ENCODE measurements at places on chromosomes 7 and 10.

DNA sequence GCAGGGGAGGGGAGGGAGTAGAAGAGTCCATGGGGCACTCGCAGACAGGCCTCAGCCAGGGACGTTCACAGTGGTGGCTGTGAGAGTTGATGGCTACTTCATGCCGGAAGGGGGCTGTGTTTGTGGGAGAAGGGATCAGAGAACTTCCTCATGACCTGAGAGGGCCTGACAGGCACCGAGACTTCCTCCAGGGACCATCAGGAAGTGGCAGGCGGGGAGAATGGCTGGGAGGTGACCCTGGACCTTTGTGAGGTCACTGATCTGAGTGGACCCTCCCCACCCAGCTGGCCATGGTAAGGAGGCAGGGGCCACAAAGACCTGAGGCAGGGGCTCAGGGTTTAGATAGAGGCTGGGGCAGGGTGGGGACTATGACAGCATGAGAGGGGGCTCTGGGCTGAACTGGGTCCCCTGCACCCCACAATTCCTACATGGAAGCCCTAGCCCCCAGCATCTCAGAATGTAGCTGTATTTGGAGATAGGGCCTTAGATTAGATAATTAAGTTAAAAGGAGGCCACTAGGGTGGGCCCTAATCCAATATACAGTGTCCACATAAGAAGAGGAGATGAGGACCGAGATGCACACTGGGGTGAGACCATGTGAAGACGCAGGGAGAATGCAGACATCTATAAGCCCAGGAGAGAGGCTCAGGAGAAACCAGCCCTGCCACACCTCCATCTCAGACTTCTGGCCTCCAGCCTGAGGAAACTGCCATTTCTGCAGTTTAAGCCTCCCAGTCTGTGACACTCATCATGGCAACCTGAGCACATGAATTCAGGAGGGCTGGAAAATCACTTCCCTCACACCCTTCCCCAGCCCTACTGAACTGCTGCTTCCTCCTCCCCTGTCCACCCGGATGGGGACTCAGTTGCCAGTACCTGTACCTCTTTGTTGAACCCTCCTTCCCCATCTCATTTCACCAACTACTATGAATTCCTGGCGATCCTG, 273.9 kb upstream of the ZNF32 start:
- DNase-seq: no peak

DNA sequence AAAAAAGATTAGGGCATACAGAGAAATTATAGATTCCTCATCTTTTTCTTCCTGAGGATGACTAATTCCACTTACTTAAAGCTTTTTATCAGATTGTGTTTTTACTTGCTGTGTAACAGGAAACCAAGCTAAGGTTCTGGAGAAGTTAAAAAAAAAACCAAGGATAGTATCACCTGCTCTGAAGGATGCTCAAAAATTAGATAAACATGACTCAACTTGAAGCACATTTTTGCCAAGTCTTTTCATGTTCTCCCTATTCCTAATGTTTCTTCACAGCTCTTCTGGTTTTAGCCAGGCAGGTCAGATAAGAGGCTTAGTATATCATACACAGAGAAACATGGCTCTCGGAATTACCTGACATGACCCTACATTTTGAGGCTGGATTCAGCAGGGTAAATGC, 90.3 kb downstream of the CPEB3 start:
- DNase-seq: no peak

DNA sequence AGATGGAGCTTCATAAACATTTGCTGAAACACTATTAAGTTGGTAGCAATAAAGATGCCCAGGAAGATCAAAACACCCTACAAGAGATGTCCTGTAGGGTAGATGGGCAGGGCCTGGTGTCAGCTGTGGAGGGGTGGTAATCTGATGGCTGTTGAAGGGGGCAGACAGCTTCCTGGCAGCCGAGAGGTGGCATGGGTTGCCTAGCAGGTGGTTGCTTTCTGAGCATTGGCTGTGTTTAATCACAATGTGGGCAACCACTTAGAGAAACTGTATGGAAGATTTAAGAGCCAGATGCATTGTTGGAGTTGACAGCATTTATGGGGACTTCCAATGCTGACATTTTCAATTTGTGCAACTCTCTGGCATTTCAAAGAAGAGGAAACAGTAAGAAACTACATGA, 79.9 kb upstream of the SLC26A5 start:
- DNase-seq: no peak

GRCh38 chr7:117009705-117010361, 56.5 kb downstream of the ST7 start:
- no peak for DNase-seq

- DNase-seq: no peak
These were observed 4.3 kb downstream of the KCNH2 start for GRCh38 chr7:150973571-150974451.

DNA sequence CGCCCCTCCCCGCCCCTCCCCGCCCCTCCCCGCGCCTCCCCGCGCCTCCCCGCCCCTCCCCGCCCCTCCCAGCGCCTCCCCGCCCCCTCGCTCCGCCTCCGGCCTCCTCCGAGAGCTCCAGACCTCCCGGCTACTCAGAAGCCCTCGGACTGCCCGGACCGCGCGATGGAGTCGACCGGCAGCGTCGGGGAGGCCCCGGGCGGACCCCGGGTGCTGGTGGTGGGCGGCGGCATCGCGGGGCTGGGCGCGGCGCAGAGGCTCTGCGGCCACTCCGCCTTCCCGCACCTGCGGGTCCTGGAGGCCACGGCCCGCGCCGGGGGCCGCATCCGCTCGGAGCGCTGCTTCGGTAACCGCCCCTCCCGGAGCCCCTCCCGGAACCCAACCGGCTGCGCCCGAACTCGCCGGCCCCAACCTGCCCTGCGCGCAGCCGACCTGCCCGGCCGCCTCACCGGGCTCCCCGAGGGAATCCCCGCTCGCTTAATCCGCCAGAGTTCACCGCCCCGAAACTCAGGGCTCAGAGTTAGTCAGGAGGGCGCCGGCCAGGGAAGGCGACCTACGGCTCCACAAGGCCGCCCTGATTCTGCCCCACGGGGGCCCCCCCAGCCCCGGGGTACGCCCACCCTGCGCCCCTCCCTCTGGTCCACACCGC, at the start of gene PAOX:
TSS of gene PAOX (plus strand) at position 111 of the 649 bp plus-strand sequence. CDS start at position 166, 55 bp downstream.
- DNase-seq: no peak

DNA sequence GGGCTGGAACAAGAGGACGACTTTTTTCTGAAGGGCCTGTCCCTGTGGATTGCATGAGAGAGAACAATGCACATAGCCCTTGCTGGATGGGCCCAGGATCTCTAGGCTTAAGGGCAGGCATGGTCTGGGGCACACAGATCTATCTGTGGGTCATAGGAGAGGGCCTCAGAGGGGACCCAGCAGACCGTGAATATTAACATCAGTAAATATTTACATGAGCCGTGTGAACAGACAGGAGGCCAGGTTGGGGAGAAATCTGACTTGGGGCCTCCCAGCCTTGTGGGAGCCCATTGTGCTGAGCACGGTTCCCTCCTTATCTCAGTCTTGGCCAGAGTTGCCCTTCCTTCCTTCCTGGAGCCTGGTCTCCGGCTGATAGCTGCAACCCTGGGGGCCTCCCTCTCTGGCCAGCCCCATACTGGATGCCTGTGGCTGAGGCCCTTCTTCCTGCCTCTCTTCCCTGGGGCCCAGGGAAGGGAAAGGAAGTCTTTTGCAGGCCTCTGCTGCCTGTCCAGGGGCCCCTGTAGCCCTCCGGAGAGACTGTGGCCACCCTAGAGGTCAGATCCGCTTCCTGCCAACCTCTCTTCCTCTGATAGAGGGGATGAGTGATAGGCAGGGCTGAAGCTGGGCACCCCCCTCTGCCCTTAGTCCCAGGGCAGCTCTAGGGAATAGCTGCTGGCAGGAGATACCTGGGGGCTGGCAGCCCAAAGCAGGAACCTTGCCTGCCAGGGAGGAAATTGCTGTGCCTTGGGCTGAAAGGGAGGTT, 44.5 kb upstream of the TRIM8 start:
- no peak for DNase-seq

DNA sequence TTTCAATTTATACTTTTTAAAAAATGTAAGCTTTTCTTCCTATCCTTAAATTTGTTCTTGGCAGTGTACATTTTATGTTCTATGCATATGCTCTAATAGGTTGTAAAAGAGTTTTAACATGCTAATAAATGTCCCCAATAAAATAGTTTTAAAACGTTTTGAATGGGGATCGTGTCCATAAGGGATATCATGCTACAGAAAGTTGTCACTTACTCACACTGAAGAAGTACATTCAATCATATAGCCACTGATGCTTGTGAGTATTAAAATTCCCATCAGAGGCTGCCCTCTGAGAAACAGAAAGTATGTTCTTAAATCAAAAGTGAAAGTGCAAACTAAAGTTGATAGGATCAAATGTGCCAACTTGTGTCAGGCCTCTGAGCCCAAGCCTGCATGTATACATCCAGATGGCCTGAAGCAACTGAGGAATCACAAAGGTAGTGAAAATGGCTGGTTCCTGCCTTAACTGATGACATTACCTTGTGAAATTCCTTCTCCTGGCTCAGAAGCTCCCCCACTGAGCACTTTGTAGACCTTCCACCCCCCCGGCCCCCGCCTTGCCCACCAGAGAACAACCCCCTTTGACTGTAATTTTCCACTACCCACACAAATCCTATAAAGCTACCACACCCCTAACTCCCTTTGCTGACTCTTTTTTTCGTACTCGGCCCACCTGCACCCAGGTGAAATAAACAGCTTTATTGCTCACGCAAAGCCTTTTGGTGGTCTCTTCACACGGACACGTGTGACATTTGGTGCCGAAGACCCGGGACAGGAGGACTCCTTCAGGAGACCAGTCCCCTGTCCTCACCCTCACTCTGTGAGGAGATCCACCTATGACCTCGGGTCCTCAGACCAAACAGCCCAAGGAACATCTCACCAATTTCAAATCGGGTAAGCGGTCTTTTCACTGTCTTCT, 877 bp upstream of the NOD1 start:
- no peak for DNase-seq

DNA sequence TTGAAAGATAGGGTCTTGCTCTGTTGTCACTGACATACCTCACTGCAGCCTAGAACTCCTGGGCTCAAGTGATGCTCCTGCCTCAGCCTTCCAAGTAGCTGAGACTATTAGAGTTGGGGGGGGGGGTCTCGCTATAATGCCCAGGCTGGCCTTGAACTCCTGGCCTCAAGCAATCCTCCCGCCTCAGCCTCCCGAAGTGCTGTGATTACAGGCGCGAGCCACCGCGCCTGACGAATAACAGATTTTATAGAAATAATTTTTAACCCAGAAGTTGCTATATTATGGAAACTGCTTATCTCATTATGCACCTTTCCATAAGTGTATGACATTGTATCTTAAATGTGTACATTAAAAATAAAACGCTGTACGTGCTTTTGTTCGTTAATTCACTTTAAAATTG, 846 bp downstream of the ANKRD26 start:
- DNase-seq: no peak

Measured in activated CD4-positive, alpha-beta T cell treated with anti-CD3 and anti-CD28 coated beads for 24 hours (primary cell).